Stimulated activated CD4-positive, alpha-beta T cell treated with anti-CD3 and anti-CD28 coated beads, TNF-alpha, amount 100 ng/mL, for 1 hour (primary cell): ENCODE measurements at places on chromosomes 2 and 18.
A peak's percentile ranks its signal among the peaks of the same experiment; 100 is the strongest.

DNA sequence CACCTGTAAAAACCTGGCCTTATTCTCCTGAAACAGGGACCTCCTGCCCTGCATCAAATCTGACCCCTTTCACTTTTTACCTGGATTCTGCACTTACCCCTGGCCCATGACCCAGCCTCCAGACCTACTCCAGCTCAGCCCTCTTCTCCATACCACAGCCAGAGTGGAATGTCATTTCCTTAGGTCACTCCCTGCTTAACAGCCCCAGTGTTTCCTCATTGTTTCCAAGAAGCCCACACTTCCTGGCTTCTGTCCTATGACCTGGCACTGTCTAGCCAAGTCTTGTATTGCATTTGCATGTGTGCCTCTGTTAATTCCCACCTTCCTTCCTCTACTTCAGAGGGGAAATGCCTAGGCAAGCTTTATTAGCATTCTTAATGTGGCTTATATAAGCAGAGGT lies 51.4 kb upstream of the TRIB2 start:
- no peak for DNase-seq

DNA sequence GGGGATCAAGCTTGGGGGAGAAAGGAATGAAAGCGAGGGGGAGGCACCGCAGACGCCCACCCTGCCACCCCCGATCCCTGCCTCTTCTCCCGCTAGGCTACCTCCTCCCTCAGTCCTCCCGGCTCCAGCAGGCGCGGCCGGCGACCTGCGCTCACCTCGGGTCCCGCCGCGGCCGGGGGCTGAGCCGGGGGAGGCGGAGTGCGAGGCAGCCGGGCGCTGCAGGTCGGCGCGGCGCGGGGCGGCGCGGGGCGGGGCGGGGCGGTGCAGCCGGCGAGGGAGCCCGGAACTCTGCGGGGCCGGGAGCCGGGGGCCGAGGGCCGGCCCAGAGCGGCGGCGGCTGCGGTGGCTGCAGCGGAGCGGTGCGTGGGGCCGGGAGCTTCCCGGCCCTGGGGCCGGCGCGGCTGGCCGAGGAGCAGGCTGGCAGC lies 477 bp downstream of the ACVR1 start:
- DNase-seq: no peak

GRCh38 chr2:28681158-28681571 lies 70.5 kb upstream of the PPP1CB start:
- DNase-seq: peak; percentile 29

DNA sequence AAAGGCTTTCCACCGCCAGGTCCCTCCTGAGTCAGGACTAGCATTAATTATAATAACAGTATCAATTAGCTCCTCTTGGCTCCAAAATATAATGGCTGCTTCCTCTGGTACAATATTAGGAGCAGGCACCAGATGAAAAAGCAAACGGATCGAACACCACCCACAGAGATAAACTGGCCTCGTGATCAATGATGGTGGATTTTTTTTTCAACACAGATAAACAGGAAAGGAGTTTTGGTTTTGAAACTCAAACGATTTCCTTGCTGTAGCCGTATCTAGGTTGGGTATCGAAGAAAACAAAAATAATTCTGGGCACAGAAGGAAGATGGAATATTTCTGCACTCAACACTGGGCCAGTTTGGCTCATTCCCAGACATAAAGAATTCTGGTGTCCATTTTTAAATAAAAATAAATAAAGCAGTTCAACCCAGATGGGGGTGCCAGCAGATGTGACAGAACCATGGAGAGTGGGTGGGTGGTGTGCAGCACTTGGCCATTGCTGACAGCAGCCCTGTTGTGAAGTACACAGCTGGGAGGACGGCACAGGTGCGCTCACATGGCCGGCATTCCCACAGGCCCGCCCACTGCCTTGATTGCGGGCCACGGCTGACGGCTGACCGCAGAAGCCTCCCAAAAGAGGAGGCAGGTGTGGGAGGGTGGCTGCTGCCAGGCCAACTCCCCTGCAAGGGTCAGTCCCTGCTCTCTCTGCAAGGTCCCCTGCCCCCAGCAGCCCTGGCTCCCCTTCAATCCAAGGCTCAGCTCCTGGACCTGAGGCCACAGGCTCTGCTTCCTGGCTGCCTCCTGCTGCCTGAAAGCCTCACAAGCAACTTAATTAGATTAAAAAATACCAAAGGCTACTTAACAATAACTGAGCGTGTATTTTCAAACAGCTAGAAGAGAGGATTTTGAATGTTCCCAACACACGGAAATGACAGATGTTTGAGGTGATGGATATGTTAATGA lies 351.9 kb upstream of the ID2 start:
- no peak for DNase-seq

GRCh38 chr18:62500174-62500573 lies 22.7 kb upstream of the ZCCHC2 start:
- no peak for DNase-seq

DNA sequence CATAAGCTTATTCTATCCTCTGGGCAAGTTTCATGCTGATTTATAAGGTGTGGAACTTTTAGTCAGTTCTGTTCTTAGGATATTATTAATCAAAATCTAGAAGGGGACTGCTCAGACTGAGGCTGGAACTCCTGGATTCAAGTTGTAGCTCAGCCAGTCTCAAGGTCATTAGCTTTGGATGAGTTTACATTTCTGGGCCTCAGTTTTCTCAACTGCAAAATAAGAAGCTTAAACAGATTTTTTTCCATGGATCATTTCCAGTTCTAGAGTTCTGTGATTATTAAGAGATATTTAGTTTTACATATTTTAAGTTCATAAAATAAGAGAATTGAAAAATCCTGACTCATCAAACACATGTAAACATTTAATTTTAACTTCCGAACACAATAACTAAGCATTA lies 442.5 kb upstream of the PKDCC start:
- no peak for DNase-seq

DNA sequence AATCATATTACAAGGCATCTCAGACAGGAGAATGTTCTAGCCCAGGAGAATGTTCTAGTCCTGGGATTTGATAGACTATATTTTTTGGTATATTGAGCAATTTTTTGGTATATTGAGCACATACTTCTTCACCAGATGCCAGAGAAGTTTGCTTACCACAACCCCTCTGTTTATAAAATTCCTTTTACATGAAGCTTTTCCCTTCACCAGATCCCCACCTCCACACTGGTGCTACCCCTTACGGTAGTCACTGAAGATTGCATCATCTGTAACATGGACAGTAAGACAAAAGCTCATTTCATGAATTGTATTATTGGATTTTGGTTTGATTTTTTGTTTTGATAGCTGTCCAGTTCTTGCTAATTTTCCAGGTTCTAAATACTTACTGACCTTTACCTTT lies 7.2 kb upstream of the HNMT start:
- no peak for DNase-seq

DNA sequence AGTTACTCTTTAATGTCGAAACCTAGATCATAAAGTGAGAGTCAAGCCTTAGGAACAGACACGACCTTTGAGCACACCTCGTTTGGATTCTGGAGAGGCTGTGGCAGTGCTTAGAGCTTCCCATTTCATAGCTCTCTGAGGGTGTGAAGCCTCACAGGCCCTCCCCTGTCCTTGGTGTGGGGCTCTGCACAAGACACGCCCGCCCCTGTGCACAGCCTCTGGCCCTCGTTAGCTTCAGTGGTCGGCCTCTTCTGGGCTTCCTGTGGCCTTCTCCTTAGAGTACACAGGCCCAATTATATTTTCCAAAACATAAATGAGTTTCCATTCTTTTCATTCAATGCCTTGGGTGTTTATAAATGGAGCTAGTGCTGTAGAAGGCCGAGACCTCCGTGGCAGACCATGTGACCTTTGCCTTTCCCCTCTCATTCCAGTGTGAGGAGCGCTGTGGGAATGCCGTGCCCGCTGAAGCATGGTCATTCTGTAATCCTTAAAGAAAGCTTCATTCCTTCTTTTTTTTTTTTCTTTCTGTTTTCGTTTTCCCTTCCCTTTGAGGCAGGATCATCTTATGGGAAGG lies 208.6 kb downstream of the DCDC2C start:
- no peak for DNase-seq

DNA sequence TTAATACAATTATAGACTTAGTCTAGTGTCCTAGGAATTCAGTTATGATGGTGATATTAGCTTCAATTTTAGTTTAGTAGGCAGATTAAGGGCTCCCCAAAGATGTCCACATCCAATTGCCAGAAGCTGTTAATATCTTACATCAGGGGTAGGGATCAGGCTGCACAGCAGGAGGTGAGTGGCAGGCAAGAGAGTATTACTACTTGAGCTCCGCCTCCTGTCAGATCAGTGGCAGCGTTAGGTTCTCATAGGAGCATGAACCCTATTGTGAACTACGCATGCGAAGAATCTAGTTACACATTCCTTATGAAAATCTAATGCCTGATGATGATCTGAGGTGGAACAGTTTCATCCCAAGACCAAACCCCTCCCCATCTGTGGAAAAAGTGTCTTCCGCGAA lies 54.9 kb downstream of the NYAP2 start:
- DNase-seq: no peak

GRCh38 chr2:203164311-203164935 lies 74.4 kb upstream of the CYP20A1 start:
- DNase-seq: no peak

GRCh38 chr2:64470766-64471295 lies 16.9 kb downstream of the LGALSL start:
- DNase-seq: no peak

- DNase-seq: no peak
Observed at GRCh38 chr2:26562811-26563645, 78.1 kb downstream of the CIB4 start.

DNA sequence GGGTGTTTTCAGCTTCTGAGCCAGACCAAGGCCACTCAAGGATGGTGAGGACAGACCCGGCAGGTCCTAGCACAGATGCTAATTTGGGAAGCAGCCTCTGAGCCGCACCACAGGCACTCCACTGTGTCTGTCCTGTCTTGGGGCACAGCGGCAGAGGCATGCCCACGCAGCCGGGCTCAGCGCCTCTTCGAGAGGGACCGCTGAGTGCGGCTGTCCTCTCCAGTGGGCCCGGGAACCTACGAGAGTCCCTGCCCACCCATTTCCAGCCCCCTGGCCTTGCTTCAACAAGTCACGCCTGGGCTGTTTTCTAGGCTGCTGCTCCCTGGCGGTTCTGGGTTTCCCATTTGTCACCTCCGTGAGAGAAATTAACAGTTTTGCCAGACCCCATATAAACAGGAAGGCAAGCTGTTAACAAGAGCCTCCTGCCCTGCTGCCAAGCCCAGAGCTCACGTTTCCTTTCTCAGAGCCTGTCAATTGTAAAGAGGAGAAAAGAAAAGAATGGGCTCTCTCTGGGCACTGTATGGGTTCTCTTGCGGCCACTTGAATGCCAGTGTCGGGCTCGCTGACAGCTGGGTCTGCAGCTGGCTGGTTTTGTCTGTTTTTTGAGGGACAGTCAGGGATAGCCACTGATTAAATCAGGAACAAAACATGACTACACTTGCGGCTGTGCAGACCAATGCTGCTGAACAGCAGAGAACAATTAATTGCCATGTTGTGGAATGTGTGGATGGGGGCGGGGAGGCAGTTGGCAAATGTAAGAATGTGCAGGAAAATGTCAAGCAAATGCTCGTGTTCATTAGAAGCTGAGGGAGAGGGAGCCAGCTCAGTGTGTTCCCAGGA lies 30.6 kb downstream of the TMEM17 start:
- no peak for DNase-seq

DNA sequence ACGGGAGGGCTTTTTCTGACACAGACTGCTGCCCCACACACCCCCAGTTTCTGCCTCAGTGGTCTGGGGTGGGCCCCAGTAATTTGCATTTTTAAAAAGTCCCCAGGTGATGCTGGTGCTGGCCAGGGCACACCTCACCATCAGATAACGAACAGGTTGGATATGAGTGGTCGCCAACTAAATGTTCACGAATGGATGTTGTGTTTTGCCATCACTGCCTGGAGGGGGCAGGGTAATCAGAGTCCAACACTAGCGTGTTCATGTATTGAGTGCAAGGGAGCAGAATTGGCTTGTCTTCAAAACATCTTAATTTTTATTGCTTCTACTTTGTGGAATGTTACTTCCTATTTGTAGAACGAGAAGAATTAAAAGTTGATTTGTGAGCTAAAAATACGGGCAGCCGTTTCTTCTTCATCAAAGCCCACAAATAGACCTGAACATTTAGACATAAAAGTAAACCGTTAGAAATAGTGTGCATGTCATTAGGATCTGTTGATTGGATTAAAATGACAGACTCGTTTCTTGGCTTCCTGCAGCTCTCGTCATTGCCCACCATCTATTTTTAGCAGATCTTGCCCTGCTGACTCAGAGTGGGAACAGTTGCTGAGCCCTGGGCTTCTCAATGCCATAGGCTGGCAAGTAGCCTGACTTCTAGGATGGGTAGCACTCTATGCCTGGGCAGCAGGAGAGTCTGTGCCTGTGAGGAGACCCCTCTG lies 45.2 kb downstream of the NCK2 start:
- DNase-seq: no peak
